ENCODE measurements at places on chromosomes 3 and 15.
A peak's percentile ranks its signal among the peaks of the same experiment; 100 is the strongest.

DNA sequence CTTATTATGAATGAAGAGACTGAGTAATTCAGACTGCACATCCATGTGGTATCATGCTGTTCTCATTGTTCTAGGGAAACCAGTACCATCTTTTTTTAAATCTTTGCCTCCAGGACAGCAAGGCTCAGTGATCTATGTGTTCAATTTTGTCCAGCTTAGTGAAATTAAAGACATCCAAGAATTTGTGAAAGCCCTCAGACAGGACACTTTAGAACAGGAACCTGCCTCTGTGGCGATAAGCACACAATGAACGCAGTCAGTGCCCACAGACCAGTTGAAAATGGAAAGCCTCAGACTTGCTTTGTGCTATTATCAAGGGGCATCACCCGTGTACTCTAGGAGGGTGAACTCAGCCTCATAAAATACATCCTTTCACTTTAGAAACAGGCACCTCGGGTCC, 20.1 kb downstream of the EID1 start:
- DNase-seq = no peak

DNA sequence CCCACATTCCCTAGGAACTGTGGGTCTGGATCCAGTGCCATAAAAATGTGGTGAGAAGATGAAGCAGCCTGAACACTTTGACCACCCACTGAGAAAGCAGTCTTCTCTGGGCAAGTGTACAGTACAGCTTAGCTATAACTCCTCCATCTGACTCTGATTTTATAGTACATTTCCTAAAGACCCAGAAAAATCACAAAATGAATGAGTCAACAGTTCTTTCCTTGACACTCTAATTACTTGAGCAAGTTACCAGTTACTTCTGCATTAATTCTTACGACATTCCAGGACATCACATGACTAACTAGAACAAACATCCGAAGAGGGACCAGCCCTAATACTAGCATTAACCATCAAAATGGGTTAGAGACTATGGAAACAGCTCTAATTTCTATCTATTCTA, 148.1 kb upstream of the PEX5L start:
- DNase-seq = no peak

- no peak for DNase-seq
Measured at GRCh38 chr15:48520376-48521155, 124.9 kb downstream of the FBN1 start.

GRCh38 chr3:157226173-157226847, 66.4 kb upstream of the CCNL1 start:
- no peak for DNase-seq

DNA sequence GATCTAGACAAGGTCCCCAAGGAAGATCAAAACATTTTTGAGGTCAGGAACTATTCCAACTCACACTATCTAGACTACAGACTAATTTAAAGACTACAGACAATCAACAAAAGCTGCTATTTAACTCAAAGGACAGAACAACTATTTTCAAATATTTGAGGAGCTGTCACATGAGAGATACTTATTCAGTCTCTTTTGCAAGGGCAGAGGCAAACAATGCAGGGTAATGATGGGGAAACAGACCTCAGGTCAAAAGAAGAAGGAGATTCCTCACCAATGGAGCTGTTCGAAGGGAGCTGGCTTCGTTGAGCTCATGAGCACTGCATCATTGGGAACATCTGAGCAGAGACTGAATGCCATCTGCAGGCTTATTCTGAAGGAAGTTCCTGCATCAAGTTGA, 231.9 kb downstream of the DTWD1 start:
- no peak for DNase-seq

- no peak for DNase-seq
Measured at GRCh38 chr3:15107075-15107947, 8.4 kb upstream of the RBSN start.

- DNase-seq = no peak
Measured at GRCh38 chr15:87549296-87549695, 707.2 kb downstream of the NTRK3 start.

DNA sequence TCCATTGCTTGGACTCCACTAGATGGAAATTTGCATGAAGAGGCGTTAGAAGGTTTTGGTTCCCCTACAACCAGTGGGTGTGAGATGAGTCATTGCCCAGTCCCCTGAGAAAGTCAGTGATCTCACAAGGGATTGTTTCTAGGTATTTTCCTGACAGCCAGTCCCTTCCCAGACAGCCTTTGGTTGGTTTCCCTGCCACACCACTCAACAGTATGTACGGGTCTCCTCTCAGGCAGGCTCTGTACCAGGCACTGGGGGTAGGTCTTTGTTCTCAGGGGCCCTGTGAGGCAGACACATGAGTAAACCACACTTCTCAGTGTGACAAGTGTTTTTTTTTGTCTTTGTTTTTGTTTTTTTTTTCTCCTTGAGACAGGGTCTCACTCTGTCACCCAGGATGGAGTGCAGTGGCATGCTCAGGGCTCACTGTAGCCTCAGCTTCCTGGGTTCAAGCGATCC, 4.0 kb downstream of the LAMP3 start:
- DNase-seq = no peak

DNA sequence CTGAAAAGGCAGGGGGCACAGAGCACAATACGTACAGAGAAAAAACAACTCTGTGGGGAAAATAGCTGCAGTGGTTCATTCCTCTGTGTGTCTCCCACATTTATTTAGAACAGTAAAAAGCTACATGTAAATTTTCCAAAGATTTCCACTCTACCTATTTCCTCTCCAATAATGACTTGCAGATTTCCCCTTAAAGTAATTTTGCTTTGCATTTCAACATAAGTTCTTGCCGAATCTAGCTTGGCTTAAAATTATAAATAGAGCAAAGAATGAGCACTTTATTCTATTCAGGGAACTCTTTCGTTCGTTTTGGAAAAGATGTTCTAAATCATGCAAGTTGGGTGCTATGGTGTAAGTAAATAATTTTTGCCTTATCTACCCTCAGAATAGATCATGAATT, 58.2 kb upstream of the NR2E3 start:
- no peak for DNase-seq

DNA sequence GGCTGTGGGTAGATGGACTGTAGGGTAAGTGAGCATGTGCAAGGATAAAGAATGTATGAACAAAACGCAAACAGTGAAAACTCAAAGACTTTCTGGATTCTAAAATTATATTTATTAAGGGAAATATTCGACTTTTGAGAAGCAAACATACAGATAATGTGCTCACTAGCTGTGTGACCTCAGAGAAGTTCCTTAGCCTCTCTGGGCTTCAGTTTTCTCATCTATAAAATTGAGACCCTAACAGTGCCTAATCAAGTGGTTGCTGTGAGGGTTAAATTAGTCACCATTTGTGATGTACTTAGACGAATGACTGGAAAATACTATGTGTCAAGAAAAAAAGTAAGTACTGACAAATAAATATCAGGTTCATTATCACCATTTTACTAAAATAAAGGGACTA, 261.7 kb downstream of the MAGI1 start:
- DNase-seq = no peak

GRCh38 chr15:33871980-33872379, 96.3 kb upstream of the CHRM5 start:
- DNase-seq = no peak

DNA sequence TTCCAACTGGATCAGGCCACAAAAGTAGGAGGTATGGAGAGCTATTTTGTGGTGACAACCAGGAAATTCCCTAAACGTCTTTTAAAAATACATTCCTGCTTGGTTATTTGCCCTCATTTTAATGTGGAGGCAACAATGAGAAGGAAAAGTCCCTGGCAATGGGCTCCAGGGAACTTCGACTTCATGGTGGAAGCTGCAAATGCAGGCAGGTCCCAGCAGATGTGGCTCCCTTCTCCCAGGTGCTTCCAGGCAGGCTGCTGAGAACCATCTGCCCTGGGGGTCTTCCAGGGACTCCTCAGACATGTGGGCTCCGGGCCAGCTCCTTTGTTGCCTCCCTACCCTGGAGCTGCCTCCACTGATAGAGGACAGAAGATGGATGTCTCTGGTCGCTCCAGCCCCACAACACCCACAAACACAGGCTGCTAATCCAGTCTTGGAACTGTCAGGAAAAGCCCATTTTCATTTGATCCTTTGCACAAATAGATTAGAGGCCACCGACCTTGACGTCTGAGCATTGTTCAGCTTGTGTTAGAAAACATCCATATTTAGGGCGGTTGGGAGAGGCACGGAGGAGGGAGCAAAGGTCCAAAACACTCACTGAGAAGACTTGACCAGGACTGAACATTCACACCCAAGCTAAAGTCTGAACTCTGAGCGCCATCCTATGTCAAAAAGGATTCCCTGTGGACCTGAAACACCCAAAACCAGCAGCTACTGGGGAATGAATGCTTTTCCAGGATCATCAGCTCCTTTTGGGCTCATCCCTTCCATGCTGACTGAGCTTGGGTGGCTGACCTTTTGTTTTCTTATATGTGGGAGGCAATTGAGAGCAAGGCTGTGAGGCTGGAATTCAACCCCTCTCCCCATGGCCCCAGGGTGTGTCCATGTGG, 30.2 kb upstream of the SLCO2A1 start:
- DNase-seq = no peak

DNA sequence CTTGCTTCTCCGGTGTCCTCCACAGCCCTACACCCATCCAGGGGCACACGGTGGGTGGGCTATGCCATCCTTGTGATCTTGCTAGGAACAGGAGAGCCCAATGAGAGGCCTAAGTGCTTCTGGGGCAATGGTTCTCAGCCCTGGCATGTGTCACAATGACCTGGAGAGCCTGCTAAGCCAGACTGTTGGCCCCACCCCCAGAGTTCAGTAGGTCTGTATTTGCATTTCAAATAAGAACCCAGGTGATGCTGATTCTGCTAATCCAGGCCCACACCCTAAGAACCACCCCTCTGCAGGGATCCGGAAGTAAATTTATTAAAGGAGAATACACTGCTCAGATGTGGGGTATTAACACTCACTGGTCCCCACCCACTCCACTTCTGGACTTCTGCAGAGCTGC, 57.9 kb downstream of the RORA start:
- DNase-seq = no peak

GRCh38 chr3:197173620-197174019, 124.8 kb downstream of the DLG1 start:
- no peak for DNase-seq

GRCh38 chr3:97009427-97010019, 195.1 kb downstream of the EPHA6 start:
- DNase-seq = no peak

- no peak for DNase-seq
Measured at GRCh38 chr3:38016847-38017444, 12.5 kb downstream of the PLCD1 start.

- no peak for DNase-seq
Measured at GRCh38 chr15:57251308-57251707, 125.0 kb upstream of the CGNL1 start.

- peak; percentile 78 for DNase-seq
Measured at GRCh38 chr3:105866656-105867653, 1.9 kb downstream of the CBLB start.

- DNase-seq = no peak
Measured at GRCh38 chr3:180416111-180416594, 185.8 kb upstream of the TTC14 start.

GRCh38 chr3:13028010-13028821, 45.0 kb downstream of the IQSEC1 start:
- no peak for DNase-seq

- DNase-seq = no peak
Measured at GRCh38 chr3:127077068-127077467, 94.2 kb downstream of the PLXNA1 start.

- DNase-seq = no peak
Measured at GRCh38 chr15:64599226-64599625, 138.8 kb downstream of the ZNF609 start.

DNA sequence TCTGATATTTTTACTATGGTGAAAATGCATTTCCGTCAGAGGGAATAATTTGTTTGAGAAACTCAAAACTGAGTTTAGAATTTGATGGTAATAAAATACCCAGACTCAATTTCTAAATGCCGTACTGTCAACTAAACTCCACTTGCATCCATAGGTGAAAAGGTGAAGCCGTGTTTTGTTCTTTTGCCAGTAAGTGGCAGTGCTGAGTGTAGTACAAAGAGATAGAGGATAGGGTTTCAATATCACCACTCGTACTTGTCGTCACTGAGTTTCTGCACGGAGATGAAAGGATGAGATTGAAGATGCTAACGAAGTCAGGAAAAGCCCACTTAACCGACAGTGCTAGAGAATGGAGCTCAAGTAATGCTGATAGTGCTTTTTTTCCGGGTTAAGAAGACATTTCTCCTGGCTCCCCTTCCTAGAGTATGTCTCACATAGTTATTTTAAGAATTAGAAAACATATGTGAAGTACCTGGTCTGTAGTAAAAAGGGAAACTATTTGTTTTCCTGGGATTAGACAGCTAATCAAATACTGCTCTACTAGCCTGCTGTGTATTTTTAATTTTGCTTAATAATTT, 345.1 kb downstream of the IL5RA start:
- DNase-seq = peak; percentile 28

GRCh38 chr3:61927332-61927731, 366.0 kb downstream of the PTPRG start:
- no peak for DNase-seq

DNA sequence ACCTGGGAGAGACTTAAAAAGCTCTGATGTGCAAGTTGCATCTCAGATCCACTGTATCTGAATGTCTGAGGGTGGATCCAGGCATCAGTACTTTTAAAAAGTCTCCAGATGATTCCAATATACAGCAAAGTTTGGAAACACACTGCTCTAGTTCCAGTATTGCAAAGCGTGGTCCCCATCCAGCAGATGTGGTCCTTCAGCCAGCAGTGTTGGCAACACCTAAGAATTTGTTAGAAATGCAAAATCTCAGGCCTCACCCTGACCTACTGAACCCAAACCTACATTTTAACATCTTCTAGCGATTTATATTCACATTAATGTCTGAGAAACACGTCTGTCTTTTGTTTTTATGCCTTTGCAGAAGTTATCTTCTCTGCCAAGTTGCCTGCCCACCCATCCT, 32.2 kb upstream of the SGO1 start:
- no peak for DNase-seq

GRCh38 chr3:25468866-25469319, 40.8 kb downstream of the RARB start:
- DNase-seq = no peak

DNA sequence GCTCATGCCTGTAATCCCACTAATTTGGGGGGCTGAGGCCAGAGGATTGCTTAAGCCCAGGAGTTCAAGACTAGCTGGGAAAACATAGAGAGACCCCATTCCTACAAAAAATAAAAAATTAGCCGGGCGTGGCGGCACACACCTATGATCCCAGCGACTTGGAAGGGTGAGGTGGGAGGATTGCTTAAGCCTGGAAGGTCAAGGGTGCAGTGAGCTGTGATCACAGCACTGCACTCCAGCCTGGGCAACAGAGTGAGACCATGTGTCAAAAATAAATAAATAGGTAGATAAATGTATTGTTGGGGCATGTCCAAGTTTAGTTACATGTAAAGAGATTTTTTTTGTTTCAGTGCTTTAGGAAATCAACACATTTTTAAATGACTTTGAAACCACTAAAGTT, 36.4 kb downstream of the SLC12A1 start:
- no peak for DNase-seq

DNA sequence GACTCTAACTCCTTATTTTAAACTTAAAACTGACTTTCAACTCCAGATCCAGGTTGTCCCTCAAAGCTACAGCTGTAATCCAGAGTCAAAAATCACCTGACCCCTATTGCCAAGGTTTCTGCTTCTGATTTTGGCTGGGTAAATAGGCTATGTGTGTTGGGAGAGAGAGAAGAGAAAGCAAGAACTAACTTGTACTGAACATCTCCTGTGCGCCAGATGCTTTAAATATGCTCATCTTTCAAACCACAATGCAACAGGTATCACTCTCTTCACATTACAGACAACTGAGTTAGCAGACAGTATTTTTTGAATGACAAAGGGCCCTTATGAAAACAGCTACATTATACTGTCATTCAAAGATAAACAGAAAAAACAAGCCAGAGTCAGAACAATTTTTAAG, 7.0 kb downstream of the WWTR1 start:
- no peak for DNase-seq
